AG04450 (cell line): ENCODE measurements at places on chromosomes 2 and 18.

DNA sequence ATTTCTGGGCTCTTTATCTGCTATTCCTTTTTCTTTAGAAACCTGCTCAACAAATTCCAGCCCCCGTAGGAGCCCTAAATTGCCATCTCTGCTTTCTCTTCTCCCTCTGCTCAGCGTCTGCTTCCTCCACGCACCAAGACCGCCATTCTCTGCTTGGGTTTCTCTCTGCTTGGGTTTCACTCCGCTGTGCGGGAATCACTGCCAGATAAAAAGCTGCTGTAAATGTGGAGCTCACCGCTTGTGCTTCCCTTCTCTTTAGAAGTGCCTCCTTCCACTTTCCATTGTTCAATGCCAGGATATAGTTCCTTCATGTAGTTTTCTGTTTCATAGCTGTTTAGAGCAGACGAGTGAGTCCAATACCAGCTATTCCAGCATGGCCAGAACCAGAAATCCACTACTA, 45.9 kb downstream of the TMEM237 start:
- no peak for DNase-seq

GRCh38 chr2:174597009-174597344, 627 bp downstream of the WIPF1 start:
- no peak for DNase-seq

DNA sequence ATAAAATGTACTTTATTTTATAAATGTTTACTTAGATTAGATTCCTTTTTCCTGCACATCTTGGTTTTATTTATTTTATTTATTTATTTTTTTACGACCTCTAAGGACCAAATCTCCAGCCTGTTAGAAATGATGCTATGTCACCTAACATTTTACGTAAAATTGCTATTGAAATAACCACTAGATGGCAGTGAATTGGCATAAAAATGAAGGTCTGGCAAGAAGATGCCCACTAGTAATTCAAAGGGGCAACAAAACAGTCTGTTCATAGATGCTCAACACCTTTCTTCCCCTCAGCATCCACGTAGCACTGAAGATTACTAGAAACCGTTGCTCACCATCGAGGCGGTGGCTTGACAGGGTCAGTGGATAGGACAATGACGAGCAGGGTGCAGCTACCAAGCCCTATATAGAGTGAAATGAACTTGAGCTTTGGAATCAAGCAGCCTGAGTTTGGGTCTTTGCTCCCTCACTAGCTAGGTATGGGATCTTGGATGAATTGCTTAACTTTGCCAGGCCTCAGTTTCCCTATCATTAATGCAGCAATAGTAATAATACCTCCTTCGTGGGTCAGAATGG, 128.7 kb upstream of the L3MBTL4 start:
- DNase-seq, result no peak

GRCh38 chr2:120759543-120760331, 24.1 kb downstream of the GLI2 start:
- DNase-seq, result no peak

GRCh38 chr2:229831805-229832509, 89.9 kb downstream of the TRIP12 start:
- DNase-seq, result no peak

- DNase-seq, result no peak
Observed at GRCh38 chr2:19883486-19883885, 18.3 kb downstream of the TTC32 start.

DNA sequence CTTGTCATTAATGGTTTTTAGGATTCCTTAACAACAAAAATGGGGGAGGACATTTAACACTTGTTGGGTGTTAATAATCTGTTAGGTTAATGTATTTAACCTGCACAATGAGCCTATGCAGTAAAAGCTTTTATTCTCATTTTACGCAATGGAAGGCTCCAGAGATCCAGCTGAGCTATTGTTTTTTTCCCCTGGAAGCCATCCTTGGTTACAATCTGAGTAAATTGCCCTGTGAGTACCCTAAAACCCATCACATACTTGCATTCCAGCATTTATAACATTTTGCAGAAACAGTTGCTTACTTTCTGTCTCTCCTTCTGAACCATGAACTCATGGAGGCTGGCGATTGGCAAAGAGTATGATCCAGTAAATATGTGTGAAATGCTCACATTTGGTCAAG, 30.2 kb upstream of the DOCK10 start:
- no peak for DNase-seq

GRCh38 chr2:68741805-68742306, 7.2 kb downstream of the ARHGAP25 start:
- no peak for DNase-seq

DNA sequence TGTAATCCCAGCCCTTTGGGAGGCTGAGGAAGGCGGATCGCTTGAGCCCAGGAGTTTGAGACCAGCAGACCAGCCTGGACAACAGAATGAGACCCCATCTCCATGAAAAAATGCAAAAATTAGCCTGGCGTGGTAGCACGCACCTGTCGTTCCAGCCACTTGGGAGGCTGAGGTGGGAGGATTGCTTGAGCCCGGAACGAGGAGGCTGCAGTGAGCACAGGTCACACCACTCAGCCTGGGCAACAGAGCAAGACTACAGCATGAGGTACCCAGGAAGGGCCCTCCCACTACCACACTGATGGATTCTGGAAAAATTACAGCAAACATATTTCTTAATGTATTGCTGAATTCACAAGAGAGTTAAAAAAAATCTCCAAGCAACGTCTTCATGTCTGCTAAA, 56.3 kb upstream of the HPCAL1 start:
- no peak for DNase-seq

GRCh38 chr2:28469947-28470535, 25.8 kb upstream of the PLB1 start:
- DNase-seq, result no peak

GRCh38 chr18:34911661-34912384, 129.4 kb upstream of the MAPRE2 start:
- DNase-seq, result peak; percentile 90

- no peak for DNase-seq
Observed at GRCh38 chr2:65300134-65300760, 72.6 kb downstream of the ACTR2 start.

DNA sequence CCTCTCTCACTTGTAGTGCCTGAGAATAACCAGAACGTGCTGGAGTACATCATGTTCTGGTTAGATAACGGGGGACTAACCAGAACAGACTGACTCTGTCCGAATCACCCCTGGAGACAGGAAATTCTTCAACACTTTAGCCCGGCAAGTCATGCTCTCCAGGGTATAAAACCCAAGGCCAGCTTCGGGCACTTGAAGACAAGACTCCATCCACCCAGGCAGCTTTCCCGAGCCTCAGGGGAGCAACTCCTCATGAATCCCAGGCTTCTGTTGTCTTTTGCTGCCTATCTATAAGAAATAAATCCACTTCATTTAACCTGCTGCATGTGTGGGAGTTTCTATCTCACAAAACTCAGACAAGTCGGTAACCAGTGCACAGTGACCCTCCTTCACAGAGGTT, 99.6 kb downstream of the KCNF1 start:
- DNase-seq, result no peak

- DNase-seq, result no peak
Observed at GRCh38 chr2:109690822-109691541, 76.8 kb downstream of the SOWAHC start.

- DNase-seq, result no peak
Observed at GRCh38 chr2:156379714-156380113, 47.2 kb upstream of the NR4A2 start.

DNA sequence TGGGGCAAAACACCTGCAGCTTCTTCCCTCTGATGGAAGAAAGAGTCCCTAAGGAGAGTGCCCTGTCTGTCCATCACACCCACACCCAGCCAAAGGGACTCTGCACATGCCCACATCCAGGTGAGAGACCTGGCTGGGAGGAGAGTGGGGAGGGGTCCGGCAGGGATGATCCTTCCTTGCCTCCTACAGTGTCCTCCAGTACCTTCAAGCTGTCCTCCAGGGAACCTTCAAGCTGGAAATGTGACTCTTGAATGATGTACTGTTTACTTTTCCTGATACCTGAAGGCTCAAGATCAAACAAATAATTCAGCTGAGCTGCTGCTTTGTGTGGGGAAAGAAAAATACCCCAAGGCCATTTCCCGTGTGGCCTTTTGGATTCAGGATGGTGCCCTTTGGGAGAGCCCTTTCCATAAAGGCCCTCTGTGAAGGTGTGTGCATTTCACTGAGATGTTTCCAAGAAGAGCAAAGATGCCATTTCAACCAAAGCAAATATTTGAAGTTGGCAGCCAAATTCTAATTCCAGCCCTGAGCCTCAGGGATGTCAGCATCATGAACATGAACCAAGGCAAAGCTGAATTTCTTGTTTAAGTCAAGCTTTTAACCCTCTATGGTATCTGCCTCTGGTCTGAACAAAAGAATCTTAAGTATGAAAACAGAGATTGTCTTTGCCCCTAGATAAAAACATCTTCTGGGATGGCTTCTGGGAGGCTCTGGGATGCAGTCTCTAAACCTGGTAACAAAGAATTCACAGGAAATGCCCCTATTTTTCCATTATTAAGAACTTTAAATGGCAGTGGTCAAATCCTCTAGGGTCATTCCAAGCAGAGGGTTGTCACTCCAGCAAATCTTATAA, 11.1 kb downstream of the EVA1A start:
- no peak for DNase-seq

GRCh38 chr2:199705538-199705937, 145.5 kb downstream of the FTCDNL1 start:
- no peak for DNase-seq

GRCh38 chr2:79950526-79950925, 354.0 kb downstream of the LRRTM1 start:
- DNase-seq, result no peak

DNA sequence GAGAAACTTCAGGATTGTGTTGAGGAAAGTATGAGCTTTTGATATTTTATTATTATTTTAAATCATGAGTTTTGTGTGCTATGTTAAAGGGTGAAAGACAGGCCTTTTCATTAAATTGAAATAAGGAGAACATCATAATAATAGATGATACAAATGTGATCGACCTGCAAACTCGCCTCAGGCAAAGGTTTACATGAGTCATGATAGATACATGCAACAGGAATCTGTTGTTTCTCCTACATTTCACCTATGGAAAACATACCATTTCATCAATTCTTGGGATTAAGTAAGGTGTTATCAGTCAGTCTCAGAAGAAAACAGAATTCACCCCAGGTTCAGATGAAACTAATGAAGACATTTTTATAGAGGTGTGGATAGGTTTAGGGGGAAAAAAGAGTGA, 1992.5 kb upstream of the PIK3C3 start:
- DNase-seq, result no peak

GRCh38 chr2:74028741-74029140, 44.0 kb downstream of the TET3 start:
- DNase-seq, result no peak

GRCh38 chr2:235668782-235669181, 174.9 kb downstream of the AGAP1 start:
- no peak for DNase-seq

GRCh38 chr2:58803192-58803591, 562.1 kb upstream of the FANCL start:
- no peak for DNase-seq

DNA sequence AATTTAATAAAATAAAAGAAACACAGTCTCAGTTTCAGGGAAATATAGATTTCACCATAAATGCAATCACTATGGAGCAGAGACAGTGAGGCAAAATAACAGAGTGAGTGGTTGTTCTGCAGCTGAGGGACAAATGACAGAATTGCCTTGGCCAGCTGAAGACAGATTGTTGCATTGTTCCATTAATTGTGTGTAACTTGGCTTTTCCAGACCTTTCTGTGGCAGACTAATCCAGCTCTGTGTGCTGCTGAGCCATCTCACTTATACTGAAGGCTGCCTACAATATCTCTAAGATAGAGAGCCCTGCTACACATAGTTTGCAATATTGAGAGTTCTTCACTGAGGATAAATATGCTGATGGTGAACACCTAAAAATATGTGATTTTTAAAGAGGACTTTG, 11.5 kb downstream of the LRRTM1 start:
- no peak for DNase-seq

- no peak for DNase-seq
Observed at GRCh38 chr2:231134910-231135655, 10.2 kb upstream of the HTR2B start.

- DNase-seq, result no peak
Observed at GRCh38 chr2:19073522-19073921, 284.9 kb downstream of the OSR1 start.

DNA sequence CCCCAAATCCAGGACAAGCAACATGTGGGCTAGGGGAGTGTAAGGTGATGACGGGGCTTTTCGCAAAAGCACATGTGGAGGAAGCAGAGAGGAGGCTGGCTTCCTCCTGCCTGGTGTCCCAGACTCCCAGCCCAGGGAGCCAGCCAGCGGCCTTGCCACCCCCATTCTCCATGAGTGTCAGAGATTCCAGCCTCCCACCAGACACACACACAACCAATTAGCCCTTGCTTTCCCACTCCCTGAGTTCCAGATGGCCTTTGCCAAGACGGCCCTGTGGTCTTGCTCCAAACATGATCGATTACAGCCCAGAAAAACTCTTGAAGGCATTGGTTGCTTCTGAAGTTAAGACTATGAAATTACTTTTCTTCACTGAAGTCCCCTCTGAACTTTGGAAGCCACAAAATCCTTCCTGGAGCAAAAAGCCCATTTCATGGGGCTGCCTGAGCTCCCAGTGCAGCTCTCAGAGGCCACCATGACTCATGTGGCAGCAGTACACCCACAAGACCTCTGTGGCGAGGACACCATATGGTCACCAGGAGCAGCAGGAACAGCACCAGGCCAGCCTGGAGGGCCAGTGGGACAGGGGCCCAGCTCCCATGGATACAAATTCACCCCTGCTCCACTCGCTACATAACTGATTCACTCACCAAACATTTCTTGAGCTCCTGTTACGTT, 69.1 kb upstream of the PID1 start:
- no peak for DNase-seq

- DNase-seq, result no peak
Observed at GRCh38 chr2:119062179-119062578, 96.4 kb downstream of the C1QL2 start.

DNA sequence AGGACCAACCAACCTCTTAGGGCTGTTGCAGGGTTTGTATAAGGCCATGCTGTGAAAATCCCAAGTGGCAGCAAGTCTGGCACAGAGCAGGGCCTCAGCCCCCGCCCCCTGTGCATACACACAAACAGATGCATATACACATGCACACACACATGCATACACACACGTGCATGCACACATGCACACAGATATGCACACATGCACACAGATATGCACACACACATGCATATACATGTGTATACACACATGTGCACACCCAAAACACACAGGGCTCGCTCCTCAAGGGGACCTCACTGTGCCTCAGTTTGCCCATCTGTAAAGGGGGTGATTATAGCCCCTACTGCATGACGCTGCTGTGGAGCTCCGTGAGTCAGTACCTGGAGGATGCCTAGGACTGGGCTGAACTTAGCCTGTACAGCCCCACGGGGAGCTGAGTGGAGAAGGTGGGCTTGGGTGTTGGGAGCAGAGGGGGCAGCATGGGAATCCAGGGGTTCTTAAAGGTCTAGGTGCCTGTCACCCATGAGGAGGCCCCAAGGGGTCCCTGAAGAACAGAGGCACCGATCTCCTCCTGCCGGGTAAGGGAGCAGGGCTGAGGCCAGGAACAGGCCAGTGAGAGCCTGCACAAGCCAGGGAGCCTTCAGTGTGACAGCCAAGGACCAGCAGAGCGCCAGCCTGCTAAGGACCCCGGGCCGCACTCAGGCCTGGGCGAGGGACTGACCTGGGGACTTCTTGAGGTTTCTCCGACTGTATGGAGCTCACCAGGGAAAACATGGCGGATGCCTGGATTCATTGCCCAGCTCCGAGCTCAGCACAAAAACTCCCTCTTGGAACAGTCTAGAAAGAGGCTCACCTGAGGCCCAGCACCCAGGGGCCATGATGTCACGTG, 24.0 kb upstream of the ALPI start:
- no peak for DNase-seq
